Caco-2 (cell line): ENCODE measurements at places on chromosomes 1 and 21. TPM values are rescaled to one million over a fixed set of nuclear protein-coding genes. Genes with fewer than 3 reads are reported as not detected.

GRCh38 chr1:89100412-89100811 lies 25.5 kb downstream of the GBP2 start:
- no peaks in the 10 kb centered on the region for H3K4me1 ChIP-seq
- H3K27me3 ChIP-seq: no peaks in the 10 kb centered on the region
- no peaks in the 10 kb centered on the region for H3K36me3 ChIP-seq
- no peak overlapping the region for H3K27ac ChIP-seq
- DNase-seq: no peak

DNA sequence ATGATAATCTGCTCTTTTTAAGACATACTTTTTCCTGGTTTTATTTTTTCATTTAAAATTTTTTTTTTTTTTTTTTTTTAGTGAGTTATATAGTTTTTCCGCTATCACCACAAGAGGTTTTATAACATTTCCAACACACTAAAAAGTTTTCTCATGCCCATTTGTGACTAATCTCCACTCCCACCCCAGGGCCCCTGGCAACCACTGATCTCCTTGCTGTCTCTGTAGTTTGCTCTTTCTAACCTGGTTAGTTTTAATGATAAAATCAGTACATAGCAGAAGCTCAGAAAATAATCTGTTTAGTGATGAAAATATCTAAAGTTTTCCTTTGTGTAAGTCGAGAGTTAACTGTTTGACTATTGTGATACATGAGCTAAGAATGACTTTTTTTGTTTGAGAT lies 41.8 kb downstream of the IARS2 start:
- no peak for DNase-seq
- H3K4me1 ChIP-seq: no peaks in the 10 kb centered on the region
- H3K4me3 ChIP-seq: no peak overlapping the region
- H3K36me3 ChIP-seq: peaks cover 2% of the 10 kb centered on the region; the same call in 1 of the 2 replicates
- H3K27ac ChIP-seq: no peak overlapping the region

DNA sequence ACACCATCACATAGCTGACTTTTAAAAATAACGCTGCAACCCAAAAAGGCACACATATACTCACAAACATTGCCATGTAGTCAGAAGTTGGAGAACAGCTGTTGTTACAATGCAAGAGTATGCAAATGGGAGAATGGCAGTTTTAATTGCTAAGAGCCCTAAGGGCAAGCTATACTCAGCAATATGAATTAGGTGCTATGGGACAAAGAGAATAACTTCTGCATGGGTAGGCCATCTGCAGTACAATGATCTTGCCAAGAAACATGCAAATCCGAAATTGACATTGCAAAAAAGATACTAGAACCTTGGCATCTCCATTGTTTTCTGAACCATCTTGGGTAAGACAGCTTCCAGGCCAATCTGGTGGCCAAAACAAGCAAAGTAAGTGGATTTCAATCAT lies 697.8 kb downstream of the LRRIQ3 start:
- no peaks in the 10 kb centered on the region for H3K4me1 ChIP-seq
- no peaks in the 10 kb centered on the region for H3K27me3 ChIP-seq
- DNase-seq: no peak
- H3K4me3 ChIP-seq: no peak overlapping the region
- no peaks in the 10 kb centered on the region for H3K36me3 ChIP-seq

DNA sequence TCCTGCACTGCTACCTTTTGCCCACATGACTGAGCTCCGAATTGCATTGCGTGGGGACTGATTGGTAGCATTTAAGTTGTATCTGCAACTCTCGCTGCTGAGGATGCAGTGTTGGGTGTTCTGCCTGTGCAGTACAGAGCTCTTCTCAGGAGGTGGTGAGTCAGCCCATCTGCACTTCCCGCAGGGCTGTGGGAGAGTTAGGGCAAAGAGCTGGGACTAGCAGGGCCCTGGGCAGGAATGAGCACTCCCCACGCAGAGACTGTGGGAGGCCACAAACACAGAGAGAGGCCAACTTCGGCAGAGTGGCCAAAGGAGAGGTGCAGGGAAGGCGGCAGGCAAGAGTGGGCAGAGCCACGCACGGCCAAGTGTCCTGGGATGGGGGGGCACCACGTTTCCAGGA lies 244.7 kb downstream of the SIPA1L2 start:
- no peak for DNase-seq
- H3K4me1 ChIP-seq: peaks cover 16% of the 10 kb centered on the region
- H3K36me3 ChIP-seq: no peaks in the 10 kb centered on the region
- no peak overlapping the region for H3K4me3 ChIP-seq
- no peaks in the 10 kb centered on the region for H3K27me3 ChIP-seq

- DNase-seq: no peak
- H3K27me3 ChIP-seq: no peaks in the 10 kb centered on the region
- H3K4me1 ChIP-seq: no peaks in the 10 kb centered on the region
- no peak overlapping the region for H3K27ac ChIP-seq
- no peaks in the 10 kb centered on the region for H3K36me3 ChIP-seq
These were observed 6.7 kb upstream of the SMYD3 start for GRCh38 chr1:246513619-246514343.

GRCh38 chr1:21670059-21670881 lies 1.1 kb upstream of the RAP1GAP start:
- DNase-seq: no peak
- no peaks in the 10 kb centered on the region for H3K27me3 ChIP-seq
- peak overlapping the region; percentile 50 for H3K27ac ChIP-seq
- H3K4me1 ChIP-seq: peaks cover 9% of the 10 kb centered on the region; the same call in 1 of the 2 replicates
- peak overlapping the region; percentile 60 for H3K4me3 ChIP-seq

GRCh38 chr21:35025206-35026152 lies 23.6 kb downstream of the RUNX1 start:
- no peaks in the 10 kb centered on the region for H3K36me3 ChIP-seq
- H3K27me3 ChIP-seq: no peaks in the 10 kb centered on the region
- no peak for DNase-seq
- H3K4me1 ChIP-seq: peaks cover 58% of the 10 kb centered on the region
- H3K27ac ChIP-seq: peak overlapping the region; percentile 42

GRCh38 chr1:211944733-211945500 lies 90.4 kb downstream of the INTS7 start:
- no peaks in the 10 kb centered on the region for H3K27me3 ChIP-seq
- H3K27ac ChIP-seq: no peak overlapping the region
- no peak overlapping the region for H3K4me3 ChIP-seq
- peak; percentile 53 for DNase-seq

- H3K27ac ChIP-seq: no peak overlapping the region
- H3K36me3 ChIP-seq: peaks cover 3% of the 10 kb centered on the region
- no peak for DNase-seq
- H3K27me3 ChIP-seq: no peaks in the 10 kb centered on the region
- peaks cover 15% of the 10 kb centered on the region for H3K4me1 ChIP-seq
These were observed 5.9 kb downstream of the HMGN2 start for GRCh38 chr1:26478159-26478558.

GRCh38 chr1:205535866-205536758 lies 31.6 kb downstream of the CDK18 start:
- H3K27ac ChIP-seq: no peak overlapping the region
- DNase-seq: peak; percentile 18
- no peak overlapping the region for H3K4me3 ChIP-seq
- no peaks in the 10 kb centered on the region; the same call in 1 of the 2 replicates for H3K27me3 ChIP-seq
- no peaks in the 10 kb centered on the region for H3K4me1 ChIP-seq

GRCh38 chr21:28936721-28937120 lies 56.0 kb downstream of the LTN1 start:
- H3K27ac ChIP-seq: no peak overlapping the region
- H3K36me3 ChIP-seq: no peaks in the 10 kb centered on the region
- no peak overlapping the region for H3K4me3 ChIP-seq

DNA sequence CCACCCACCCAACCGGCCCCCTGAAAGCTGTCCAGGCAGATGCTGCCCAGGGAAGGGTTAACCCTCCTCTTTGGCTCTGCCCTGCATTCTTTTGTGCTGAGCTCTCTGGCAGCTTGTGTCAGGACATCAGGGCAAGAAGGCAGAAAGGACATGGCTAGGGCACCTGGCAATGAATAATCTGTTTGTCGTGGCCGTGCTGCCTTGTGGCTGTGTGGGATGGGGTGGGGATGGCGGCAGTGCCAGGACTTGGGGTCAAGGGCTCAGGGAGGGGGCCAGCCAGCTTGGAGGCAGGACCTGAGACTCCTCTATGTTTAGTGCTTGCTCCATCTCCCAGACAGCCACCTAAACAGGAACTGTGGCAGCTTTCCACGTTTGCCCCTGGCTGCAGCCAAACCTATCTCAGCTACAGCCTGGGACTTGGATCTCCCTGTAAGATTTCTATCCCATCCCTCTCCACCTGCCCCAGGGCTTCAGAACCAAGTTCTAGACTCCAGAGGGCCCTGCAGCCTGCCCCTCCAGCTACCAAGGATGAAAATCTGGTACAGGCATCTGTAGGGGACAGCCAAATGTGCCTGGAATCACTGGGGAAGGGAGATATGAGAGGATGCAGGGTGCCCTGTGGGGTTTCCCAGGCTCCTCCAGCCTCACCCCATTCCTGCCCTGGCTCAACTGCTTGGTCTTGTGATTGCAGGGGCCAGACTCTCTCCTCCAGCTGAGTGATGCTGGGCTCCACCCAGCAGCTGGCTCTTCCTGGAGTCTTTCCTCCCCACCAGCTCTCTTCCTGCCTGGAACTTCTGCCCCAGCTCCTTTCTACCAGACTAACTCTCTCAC lies 9.6 kb upstream of the GPR37L1 start:
- H3K27ac ChIP-seq: peak overlapping the region; percentile 81
- DNase-seq: no peak
- H3K36me3 ChIP-seq: no peaks in the 10 kb centered on the region
- no peaks in the 10 kb centered on the region for H3K27me3 ChIP-seq

- H3K4me3 ChIP-seq: no peak overlapping the region
- H3K27ac ChIP-seq: no peak overlapping the region
- no peak for DNase-seq
- H3K27me3 ChIP-seq: no peaks in the 10 kb centered on the region
- H3K4me1 ChIP-seq: no peaks in the 10 kb centered on the region
These were observed 21.0 kb downstream of the CD2 start for GRCh38 chr1:116775116-116775752.

GRCh38 chr1:85576266-85576641 lies 4.3 kb upstream of the CCN1 start:
- peak overlapping the region; percentile 90 for H3K27ac ChIP-seq
- H3K4me3 ChIP-seq: peak overlapping the region; percentile 75
- DNase-seq: no peak
- H3K4me1 ChIP-seq: peaks cover 44% of the 10 kb centered on the region
- no peaks in the 10 kb centered on the region for H3K27me3 ChIP-seq
- no peaks in the 10 kb centered on the region for H3K36me3 ChIP-seq

- peak within 1 kb of the TSS; percentile 94 for H3K4me3 ChIP-seq
- no peaks in the 10 kb centered on the region for H3K27me3 ChIP-seq
- no peaks in the 10 kb centered on the region for H3K36me3 ChIP-seq
- peaks cover 42% of the 10 kb centered on the region for H3K4me1 ChIP-seq
These were observed at the start of gene PTP4A2 for GRCh38 chr1:31938184-31938975. TSS of gene PTP4A2 (minus strand) at chr1:31938368. CDS start at chr1:31919065, 19,303 bp downstream.

- H3K4me1 ChIP-seq: no peaks in the 10 kb centered on the region
- no peaks in the 10 kb centered on the region for H3K36me3 ChIP-seq
- H3K27ac ChIP-seq: no peak overlapping the region
- no peak overlapping the region for H3K4me3 ChIP-seq
- no peaks in the 10 kb centered on the region for H3K27me3 ChIP-seq
- no peak for DNase-seq
These were observed 344.7 kb upstream of the USP24 start for GRCh38 chr1:55559842-55560241.

DNA sequence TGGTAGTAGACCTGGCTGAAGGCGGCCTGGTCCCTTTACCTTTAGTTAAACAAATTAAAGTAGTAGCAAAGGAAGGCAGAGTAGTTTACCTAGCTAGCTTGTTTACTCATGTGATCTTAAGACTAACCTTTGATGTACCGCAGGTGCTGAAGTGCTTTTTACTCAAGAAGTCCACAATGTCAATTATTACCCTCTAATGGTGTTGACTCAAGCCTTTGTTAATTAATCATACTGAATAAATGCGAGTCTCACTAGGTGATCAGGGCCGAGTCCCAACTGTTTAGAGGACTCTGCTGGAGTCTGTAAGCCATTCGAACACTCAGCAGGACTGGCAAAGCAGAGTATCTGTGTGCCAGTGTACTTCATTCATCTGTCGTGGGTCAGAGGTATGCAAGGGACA lies 381.1 kb upstream of the NCAM2 start:
- no peaks in the 10 kb centered on the region for H3K36me3 ChIP-seq
- no peaks in the 10 kb centered on the region for H3K27me3 ChIP-seq
- DNase-seq: no peak
- no peaks in the 10 kb centered on the region for H3K4me1 ChIP-seq
- no peak overlapping the region for H3K4me3 ChIP-seq

- H3K27me3 ChIP-seq: no peaks in the 10 kb centered on the region
- no peak overlapping the region for H3K27ac ChIP-seq
- H3K4me3 ChIP-seq: no peak overlapping the region
These were observed 10.6 kb downstream of the PLA2G2F start for GRCh38 chr1:20149601-20150325.

- no peak overlapping the region for H3K27ac ChIP-seq
- no peaks in the 10 kb centered on the region; the same call in 1 of the 2 replicates for H3K36me3 ChIP-seq
- no peak for DNase-seq
- no peaks in the 10 kb centered on the region for H3K27me3 ChIP-seq
- no peaks in the 10 kb centered on the region for H3K4me1 ChIP-seq
- H3K4me3 ChIP-seq: no peak overlapping the region
These were observed 142.2 kb downstream of the RABGAP1L start for GRCh38 chr1:174301295-174302077.

DNA sequence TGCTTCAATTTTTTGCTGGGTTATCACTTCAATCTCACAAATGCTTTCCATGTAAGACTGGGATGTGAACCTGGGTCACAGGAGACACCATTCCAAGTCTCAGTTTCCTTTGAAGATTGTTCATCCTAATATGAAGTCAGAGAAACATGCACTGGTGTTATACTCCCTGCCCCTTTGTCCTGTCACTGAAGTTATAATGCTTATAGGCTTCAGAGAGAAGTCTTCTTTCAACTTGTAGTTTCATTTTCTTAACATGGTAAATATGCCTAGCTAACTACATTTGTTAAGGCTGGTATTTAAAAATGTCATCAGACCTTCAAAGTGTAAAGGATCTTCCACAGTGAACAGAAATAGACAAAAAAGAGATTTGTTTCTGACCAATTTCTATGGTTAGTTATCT lies 1195.9 kb downstream of the MRPL39 start:
- no peak for DNase-seq
- H3K27me3 ChIP-seq: no peaks in the 10 kb centered on the region
- no peaks in the 10 kb centered on the region for H3K4me1 ChIP-seq
- no peak overlapping the region for H3K4me3 ChIP-seq
- no peaks in the 10 kb centered on the region for H3K36me3 ChIP-seq

DNA sequence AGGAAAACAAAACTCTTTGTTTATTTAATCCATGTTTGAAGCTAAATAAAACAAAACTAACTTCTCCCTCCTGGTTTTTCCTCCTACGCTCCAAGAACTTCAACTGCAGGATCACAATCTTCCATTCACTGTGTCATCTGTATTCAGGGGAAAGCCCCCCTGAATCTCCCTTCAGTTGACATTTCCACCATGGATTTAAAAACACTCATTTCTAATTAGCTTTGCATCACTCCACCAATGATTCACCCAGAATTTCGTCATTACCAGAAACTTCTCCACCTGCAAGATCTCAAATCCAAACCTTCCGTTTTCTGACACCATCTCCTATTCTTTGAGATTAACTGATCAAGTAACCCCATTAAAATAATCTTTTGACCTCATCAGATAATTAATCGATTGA lies 10.9 kb upstream of the RGS5 start:
- DNase-seq: no peak
- H3K27ac ChIP-seq: no peak overlapping the region
- H3K4me3 ChIP-seq: no peak overlapping the region
- no peaks in the 10 kb centered on the region for H3K27me3 ChIP-seq

The PMVK gene
- total RNA-seq: 25.1 and 25.2 TPM in 2 replicates

The RHD gene
- not detected in 2 replicates for total RNA-seq

The LCE3D gene
- not detected in 2 replicates for total RNA-seq

The MATN1 gene
- not detected in 2 replicates for total RNA-seq

The FMO3 gene
- 0.51 TPM in 1 of 2 replicates, not detected in the other for total RNA-seq

The RAB3B gene
- total RNA-seq: 11.6 and 13.6 TPM in 2 replicates

The SLC45A3 gene
- total RNA-seq: 5.5 TPM in 2 replicates

The KDM1A gene
- total RNA-seq: 82.8 and 83.0 TPM in 2 replicates

The LRRC7 gene
- total RNA-seq: 8.5 and 10.6 TPM in 2 replicates

The GREM2 gene
- total RNA-seq: 0.36 and 0.51 TPM in 2 replicates
